ENCODE measurements at places on chromosomes 13 and 19.

GRCh38 chr13:97403893-97404750 is 29.8 kb upstream of the RAP2A start:
- DNase-seq, result no peak

DNA sequence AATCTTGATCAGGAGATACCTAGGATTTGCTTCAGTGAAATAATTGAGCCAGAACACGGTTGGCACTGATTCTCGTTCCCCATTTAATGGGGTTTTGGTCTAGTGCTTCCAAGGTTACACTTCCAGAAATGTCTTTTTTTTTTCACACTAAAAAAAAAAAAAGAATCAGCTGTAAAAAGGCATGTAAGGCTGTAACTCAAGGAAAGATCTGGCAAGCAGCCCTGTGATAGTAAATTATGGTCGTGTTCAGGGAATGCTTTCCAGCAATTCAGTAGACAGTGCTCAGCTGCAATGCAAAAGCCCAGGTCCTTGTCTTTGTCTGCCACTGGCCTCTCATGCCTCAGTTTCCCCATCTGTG is 27.2 kb upstream of the NDUFS7 start:
- no peak for DNase-seq

- DNase-seq, result no peak
Observed at GRCh38 chr13:51920786-51921185, 59.0 kb downstream of the CCDC70 start.

DNA sequence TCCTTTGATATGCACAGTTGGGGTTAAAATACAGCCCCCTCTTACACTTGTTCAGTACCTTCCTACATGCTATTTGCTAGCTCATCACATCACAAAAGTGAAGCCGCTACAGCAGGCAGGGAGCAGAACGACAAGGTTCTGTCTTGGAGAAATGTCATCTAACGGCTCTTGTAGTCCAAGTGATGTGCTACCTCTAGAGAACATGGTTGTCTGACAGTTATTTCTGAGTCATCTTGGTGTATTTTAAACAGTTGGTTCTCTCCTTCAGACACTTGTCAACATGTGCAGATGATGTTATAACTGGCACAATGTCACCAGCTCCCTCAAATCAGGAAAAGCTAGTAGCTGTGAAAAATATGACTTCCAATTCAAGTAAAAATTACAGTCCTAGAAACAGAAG is 865.0 kb downstream of the PCDH9 start:
- DNase-seq, result no peak

DNA sequence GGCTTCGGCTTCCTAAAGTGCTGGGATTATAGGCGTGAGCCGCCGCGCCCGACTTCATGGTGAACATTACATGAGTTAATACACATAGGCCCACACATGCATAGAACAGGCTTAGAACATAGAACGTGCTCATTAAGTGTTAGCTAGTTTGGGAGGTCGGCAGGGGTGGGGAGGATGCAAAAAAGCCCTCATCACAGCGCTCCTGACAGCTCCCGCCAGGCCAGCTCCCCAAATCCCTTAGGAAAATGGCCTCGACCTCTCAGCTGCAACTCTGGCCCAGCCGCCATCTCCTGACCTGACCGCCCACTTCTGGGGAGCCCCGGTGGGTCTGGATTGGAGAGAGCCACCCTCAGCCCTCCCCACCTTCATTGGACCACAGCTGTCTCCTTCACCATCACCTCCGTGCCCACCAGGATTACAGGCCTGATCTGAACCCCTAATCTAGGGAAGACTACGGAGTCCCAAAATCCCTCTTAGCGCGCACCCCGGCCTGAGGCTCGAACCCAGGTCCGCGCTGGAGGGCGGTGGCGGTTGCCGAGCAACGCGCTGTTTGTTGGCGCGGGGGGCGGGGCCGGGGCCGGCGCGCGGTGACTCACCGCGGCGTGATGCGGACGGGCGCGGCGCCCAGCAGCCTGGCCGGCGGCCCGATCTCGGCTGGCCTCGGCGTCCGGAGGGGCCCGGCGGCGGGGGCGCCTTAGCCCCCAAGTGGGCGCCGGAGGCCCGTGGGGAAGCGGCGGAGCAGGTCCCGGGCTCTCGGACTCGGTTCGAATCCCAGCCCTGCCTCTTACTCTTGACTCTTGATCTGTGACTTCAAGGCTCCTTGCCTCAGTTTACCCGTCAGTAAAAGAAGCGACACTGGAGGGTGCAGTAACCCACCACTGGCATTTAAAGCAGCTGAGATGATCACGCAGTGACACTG is 26.7 kb upstream of the NANOS3 start:
- peak; percentile 81 for DNase-seq

DNA sequence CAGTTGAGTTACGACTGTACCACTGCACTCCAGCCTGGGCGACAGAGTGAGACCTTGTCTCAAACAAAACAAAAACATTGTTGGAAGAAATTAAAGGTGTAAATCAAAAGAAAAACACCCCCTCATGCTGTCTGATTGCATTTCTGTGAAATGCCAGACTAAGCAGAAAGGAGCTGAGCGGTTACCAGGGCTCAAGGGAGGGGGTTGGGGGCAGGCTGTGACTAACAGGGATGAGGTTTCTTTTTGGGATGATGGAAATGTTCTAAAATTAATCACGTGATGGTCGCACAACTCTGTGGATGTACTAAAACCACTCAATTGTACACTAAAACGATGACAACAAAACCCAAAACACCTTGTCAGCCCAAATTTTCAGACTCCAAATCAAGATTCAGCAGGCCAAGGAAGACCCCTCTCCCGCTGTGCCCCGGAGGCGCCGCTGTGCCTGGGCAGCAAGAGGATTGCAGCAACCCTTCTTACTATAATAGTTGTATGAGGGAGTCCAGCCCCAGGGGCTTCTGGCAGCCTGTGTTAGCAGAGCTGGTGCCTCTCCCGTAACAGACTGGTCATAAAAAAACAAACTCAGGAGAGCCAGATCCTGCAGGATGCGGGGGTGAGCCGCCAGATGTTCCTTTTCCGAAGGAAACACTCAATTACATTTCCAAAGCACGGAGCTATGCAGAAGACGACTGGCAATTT is 20.9 kb downstream of the CAPS start:
- DNase-seq, result no peak

GRCh38 chr13:20181188-20181587 is 11.6 kb downstream of the GJB2 start:
- no peak for DNase-seq

- DNase-seq, result no peak
Observed at GRCh38 chr19:4292515-4292914, 9.7 kb downstream of the TMIGD2 start.

DNA sequence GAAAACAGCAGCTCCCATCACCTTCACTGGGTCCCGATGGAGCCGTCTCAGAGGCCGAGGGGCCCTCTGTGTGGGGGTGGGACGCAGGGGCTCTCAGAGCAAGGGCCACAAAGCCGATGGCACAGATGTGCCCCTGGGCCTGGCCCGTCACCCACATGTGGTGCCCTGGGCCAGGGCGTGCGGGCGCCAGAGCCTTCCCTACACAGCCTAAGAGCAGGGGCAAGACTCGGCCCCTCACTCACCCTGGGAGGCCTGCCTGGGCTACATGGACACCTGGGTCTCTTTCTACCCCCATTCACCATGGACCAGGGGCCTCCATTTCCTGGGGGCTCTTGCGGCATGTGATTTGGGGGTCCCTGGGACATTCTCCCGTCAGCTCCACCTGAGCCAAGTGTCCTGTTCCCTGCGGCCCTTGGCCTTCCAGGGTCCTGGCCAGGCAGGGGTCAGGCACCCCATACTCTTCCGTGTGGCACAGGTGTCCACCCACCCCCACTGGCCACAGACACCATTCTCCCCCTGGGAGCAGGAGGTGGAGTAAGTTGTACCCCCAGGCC is 10.0 kb downstream of the COMP start:
- no peak for DNase-seq

GRCh38 chr13:23159205-23159759 is 21.5 kb upstream of the SGCG start:
- no peak for DNase-seq

GRCh38 chr19:33699754-33700407 is 78.1 kb downstream of the CHST8 start:
- no peak for DNase-seq

GRCh38 chr13:30465343-30465592 is 468 bp downstream of the HMGB1 start:
- DNase-seq, result no peak

DNA sequence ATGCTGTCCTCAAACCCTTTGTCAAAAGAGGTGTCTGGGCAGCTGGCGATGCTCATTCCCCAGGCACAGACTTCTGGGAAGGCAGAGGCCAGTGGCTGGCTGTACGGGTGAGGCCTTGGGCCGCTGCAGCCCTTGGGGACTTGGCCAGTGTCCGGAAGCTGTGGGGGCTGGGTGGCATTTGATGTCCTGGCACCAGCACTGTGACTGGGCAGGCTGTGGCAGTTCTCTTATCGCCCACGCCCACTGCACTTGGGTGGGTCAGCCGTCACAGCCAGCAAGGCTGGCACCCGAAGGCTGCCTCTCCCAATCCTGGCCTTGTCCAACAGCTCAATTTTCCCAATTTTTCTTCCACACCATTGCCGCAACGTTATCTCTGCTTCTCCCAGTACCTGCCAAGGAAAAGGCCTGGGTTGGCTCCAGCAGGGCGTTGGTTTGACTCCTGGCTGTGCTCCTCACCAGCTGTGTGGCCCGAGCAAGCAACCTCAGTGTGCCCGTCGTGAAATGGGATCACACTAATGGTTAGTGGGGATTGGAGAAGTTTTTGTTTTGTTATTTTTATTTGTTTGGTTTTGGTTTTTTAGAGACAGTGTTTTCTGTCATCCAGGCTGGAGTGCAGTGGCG is 12.7 kb upstream of the SLC44A2 start:
- no peak for DNase-seq

GRCh38 chr19:49761625-49762311 is 1.3 kb downstream of the TSKS start:
- no peak for DNase-seq

DNA sequence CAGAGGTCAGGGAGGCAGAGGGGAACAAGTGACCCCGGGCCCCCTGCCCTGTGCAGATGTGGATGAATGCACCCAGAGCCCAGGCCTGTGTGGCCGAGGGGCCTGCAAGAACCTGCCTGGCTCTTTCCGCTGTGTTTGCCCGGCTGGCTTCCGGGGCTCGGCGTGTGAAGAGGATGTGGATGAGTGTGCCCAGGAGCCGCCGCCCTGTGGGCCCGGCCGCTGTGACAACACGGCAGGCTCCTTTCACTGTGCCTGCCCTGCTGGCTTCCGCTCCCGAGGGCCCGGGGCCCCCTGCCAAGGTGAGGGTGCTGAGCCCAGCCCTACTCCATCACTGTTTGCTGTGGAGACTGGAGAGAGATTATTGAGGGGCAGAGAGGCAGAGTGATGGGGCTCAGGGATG is 9.9 kb downstream of the LTBP4 start:
- peak; percentile 47 for DNase-seq

DNA sequence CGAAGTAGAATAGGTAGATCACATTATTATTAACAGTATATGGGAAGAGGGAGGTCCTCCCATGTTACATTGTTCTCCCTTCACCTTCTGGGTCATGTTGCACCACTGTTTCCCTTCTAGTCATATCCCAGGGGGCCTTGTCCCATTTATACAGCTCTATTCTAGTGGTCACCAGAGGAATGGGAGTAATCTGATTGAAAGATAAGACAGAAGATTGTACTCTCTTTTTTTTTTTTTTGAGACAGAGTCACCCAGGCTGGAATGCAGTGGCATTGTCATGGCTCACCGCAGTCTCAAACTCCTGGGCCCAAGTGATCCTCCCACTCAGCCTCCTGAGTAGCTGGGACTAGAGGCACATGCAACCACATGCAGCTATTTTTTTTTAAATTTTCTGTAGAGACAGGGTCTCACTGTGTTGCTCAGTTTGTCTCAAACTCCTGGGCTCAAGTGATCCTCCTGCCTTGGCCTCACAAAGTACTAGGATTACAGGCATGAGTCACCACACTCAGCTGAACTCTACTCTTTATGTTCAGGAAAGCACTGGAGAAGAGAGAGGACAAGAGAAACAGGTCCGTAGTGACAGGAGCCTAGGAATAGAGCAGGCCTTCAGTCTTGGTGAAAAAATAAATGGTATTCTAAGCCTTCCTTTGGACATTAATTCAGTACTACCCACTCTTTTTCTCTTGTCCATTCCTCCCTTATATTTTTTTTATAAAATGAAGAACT is 4.3 kb upstream of the ZNF529 start:
- no peak for DNase-seq

- no peak for DNase-seq
Observed at GRCh38 chr13:114035186-114035582, 61.3 kb upstream of the C13orf46 start.

GRCh38 chr13:19695428-19695827 is 62.0 kb downstream of the MPHOSPH8 start:
- DNase-seq, result no peak

- DNase-seq, result no peak
Observed at GRCh38 chr19:11087870-11088505, 1.3 kb upstream of the LDLR start.

DNA sequence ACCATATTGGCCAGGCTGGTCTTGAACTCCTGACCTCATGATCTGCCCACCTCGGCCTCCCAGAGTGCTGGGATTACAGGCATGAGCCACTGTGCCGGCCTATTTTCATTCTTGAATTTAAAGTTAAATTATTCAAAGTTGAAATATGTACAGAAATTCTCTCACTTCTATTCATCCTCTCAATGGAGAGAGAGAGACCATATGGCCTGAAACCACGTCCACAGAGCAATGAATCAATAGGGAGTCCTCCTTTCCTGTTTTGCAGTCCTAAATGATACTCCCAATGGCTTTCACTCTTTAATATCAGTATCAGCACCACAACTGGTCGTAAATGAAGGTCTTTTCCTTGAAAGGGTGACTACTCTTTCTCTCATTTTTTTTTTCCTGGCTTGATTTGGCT is 30.5 kb upstream of the KCTD4 start:
- no peak for DNase-seq

- DNase-seq, result no peak
Observed at GRCh38 chr13:45320876-45321629, 19.9 kb downstream of the TPT1 start.

DNA sequence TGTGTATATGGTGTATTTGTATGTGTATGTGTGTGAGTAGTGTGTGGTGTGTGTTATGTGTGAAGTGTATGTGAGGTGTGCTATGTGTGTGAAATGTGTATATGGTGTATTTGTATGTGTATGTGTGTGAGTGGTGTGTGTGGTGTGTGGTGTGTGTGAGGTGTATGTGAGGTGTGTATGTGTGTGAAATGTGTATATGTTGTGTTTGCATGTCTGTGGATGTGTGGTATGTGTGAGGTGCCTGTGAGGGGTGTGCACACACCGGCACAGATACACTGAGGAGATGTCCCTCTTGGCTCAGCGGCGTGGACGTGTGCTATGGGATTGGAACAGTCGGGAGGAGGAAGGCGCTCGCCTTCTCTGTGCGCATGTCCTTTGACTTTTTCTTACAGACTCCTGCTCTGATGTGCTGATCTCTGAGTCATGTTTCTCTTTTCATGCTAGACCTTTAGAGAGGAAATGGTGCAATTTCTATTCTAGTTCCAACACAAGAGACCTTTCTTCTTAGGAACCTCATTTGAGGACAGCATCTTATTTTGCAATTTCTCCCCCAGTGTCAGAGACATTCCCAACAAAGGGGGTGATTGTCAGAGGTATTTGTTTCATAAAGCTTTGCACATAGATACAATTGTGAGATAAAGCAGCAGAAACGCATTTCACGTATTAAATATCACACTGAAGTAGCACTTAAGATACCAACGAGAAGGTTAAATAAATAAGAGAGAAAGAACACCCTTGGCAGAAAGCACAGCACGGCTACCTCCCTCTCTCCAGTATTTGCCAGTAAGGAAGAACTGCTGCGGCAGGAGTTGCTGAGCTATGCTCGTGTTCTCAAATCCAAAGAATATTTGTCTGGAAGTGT is 11.3 kb upstream of the TNFRSF19 start:
- no peak for DNase-seq

GRCh38 chr19:48290401-48290770 is 20.5 kb downstream of the ZNF114 start:
- DNase-seq, result no peak

Data from CD4-positive, alpha-beta T cell treated with Interleukin-21 for 1 hour (primary cell).